ENCODE measurements at places on chromosomes 13 and 19.

GRCh38 chr19:52191951-52192350, 2.1 kb downstream of the PPP2R1A start:
- no peak for DNase-seq

GRCh38 chr13:43830497-43830881, 43.7 kb upstream of the ENOX1 start:
- no peak for DNase-seq

DNA sequence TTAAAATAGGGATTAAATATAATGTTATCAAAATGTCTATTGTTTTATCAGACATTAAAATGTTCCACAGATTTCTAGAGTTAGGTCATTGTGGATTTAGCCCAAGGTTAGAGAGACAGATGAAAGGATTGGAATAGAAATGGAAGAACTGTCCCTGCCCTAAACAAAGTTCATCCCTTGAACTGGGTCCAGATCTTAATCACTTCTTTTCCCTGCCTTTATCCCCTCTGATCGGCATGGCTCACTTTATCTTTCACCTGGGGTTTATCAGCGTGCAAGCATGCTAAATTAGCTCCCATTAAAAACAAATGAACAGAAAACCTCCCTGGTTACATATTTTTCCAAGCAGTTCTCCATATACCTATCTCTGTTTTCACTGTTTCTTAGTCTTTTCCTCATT, 23.4 kb upstream of the ARGLU1 start:
- DNase-seq: no peak

- DNase-seq: peak; percentile 36
Observed at GRCh38 chr19:4576016-4576933, 16.8 kb upstream of the SEMA6B start.

DNA sequence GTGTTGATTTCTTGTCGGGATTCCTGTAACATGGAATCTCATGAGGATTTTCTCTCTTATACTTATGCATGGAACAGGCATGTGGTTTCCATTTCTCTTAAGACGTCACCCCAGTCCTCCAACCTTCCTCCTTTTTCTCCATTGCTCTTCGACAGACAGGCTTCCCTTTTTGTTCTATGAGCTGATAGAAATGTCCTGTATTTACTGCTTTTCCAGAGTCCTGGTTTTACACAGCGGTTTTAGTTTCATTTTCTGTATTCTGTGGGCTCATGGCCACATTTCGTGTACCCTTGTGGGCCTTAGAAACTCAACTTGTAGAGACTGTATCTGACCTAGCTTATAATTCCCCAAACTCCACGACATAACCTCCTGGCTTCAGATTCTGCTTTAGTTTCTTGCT, 113.1 kb downstream of the PAN3 start:
- no peak for DNase-seq

DNA sequence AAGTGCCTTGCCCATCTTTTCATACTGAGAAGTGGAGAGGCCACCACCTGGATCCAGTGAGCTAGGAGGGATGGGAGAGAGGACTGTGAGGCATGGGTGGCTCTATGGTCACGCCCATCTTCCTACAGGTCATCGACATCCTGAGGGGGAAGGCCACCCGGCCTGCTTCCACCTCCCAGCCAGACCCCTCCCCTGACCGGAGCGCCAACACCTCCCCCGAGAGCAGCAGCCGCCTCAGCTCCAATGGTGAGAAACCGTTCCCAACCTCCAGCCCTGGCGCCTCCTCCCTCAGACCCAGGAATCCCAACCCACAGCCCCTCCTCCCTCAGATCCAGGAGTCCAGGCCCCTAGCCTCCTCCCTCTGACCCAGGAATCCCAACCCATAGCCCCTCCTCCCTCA, 10.1 kb downstream of the BCL3 start:
- DNase-seq: no peak

GRCh38 chr19:45130888-45131615, 29.7 kb downstream of the NKPD1 start:
- no peak for DNase-seq

DNA sequence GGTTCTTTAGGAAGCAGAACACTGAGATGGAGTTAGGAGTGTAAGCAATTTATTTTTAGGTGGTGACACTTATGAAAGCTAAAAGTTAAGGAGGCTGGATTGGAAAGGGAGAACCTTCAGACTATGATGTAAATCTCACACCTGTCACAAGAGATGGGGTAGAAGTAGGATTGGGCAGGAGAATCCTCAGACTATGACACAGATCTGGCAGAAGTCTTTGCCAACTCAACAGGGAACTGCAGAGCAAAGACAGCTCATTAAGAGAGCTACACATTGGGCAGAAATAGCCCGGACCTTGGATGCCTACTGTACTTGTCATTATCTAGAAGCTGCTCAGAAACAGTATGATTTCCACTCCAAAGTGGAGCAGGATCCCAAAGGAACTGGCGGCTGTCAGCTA, 134.4 kb downstream of the DNAJC15 start:
- no peak for DNase-seq

GRCh38 chr13:45926741-45927140, 75.2 kb upstream of the SIAH3 start:
- no peak for DNase-seq

DNA sequence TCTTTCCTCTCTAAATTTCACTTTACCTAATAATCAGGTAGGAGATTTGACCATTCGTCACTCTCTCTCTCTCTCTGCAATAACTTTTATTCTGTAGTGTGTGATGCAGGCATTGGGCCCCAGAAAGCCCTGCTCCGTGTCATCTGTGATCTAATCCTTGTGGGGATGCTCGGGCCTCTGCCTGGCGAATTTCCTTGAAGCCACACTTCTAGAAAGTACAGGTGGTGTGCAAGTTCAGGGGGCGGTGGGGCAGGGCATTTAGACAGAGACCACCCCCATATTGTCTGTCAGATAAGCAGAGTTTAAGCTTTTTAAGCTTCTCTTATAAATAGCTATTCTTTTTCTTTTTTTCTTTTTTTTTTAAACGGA, 53.4 kb upstream of the GPR12 start:
- no peak for DNase-seq

DNA sequence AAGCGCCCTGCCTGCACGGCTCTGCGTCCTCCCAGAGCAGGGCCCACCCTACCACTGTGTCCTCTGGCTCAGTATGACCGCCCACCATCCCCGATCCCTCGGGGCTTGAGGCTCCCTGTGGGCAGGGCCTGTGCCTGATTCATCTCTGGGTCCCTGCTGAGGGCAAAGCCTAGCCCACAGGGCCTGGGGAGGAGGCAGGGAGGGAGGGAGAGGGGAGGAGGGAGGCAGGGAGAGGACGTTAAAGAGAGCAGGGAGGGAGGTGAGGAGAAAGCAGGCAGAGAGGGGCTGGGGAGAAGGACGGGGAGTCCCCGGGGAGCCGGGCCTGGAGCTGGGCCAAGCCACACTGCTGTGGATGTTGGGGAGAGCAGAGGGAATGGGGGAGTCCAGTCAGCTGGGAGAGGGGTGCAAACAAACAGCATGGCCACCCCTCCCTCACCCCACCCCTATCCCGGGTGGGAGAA, 4.0 kb upstream of the ERFL start:
- no peak for DNase-seq

DNA sequence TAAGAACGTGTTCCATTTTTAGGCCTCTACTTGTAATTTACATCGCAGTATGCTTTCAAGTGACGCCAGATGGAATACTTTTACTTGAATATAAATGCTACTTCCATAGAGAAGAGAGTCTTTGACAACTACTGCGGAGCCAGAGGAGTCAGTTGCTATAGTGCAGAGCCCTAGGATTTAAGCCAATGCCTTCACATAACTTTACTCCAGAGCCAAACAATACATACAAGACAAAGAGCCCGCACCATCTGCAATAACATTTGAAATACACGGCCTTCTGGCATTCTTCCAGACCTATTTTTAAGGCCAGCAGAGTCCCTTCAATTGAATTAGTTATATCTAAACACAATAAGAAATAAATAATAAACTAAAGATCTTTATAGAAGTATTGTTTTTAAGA, 59.4 kb downstream of the XPO4 start:
- DNase-seq: no peak

GRCh38 chr13:30927595-30927994, 4.9 kb upstream of the TEX26 start:
- DNase-seq: no peak

DNA sequence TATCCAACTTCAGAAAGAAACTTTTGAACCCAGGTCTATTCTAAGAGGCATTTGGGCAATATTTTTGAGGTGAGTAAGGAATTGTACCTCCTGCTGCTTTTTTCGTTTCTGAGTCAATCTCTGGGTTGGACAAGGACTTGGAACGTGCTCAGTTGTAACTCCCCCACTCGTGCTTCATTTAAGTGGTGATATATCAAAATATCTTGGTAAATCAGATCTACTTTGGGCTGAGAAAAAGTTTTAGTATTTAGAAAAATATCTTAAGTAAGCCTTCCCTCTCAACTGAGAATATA, 728.9 kb downstream of the EFNB2 start:
- no peak for DNase-seq

- no peak for DNase-seq
Observed at GRCh38 chr13:110826861-110827672, 87.8 kb downstream of the ANKRD10 start.

GRCh38 chr13:33757713-33758112, 60.2 kb upstream of the RFC3 start:
- no peak for DNase-seq

GRCh38 chr19:16594681-16595091, 22.5 kb upstream of the SLC35E1 start:
- DNase-seq: peak; percentile 37

DNA sequence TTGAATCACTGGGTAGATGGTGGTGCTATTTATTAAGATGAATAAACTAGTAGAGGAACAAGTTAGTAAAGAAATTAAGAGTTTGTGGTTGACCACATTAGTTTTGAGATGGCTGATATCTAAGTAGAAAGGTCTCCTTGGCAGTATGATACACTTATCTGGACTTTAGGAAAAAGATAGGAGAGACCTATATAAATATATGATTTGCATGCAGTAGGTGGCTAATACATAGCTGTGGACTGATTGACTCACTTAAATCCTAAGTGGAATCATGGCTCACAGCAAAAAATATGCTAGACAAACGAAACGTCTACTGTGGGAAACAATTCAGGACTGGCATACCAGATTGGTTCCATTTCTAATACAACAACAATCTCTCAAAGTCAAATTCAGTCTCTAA, 92.0 kb downstream of the CAB39L start:
- no peak for DNase-seq

DNA sequence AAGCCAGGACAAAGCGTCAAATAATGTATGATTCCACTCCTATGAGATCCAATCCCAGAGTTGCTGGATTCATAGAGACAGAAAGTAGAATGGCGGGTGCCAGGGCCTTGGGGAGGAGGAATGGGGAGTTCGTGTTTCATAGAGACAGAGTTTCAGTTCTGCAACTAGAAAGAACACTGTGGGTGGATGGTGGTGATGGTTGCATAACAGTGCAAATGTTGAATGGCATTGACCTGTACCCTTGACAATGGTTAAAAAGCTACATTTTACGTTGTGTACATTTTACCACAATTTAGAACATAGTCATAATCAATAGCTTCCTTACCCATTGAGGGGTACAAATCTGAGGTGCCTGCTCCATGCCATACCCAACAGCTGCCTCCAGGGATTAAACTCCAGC, 33.4 kb downstream of the MBD3L2B start:
- DNase-seq: no peak

DNA sequence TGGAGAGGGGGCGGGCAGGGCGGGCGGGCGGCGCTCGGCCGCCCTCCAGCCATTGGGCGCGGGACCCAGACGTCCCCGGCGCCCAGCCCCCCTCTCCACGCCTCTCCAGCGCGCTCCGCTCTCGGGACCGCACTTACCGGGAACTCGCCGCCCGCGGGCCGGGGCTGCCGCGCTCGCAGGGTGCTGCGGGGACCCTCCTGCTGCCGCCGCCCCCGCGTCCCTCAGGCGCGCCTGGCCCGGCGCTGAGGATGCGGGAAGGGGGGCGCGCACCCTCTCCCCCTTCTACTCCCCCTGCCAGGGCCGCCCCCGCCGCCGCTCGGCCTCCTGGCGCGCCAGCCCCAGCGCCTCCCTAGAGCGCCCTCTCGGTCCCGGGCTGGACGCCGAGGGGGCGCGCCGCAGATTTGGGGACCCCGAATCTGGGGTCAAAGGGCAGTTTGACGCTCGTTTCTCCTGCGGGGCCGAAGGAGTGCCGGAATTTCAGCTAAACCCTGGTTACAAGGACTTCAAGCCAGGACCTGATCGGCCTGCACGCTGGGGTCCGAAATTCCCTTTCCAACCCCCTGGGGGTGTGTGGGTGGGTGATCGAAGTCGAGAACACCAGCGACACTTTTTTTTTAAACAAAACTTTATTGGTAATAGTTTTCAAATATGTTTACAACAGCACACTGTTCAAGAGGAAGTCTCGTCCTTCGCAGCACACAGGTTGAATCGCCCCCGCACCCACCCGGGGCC, 696 bp upstream of the SAMD1 start:
- DNase-seq: peak; percentile 47

- DNase-seq: no peak
Observed at GRCh38 chr13:30846311-30846710, 59.8 kb upstream of the MEDAG start.

DNA sequence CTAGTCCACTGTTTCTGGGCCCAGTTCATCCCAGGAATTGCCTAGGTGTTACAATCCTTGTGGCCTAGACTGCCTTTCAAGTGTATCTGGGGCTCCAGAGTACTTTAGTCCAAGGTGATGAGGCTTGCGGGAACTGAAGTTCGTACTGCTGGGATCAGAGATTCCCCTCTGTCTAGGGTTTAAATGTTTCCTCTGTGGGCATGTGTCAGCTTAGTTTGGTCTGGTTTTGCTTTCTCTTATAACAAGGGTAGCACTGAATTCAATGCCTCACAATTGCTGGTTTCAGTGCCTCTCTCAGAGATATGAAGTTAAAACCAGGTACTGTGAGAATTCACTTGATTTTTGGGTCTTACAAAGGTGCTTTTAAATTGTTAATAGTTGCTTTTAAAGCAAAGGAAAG, 30.8 kb downstream of the RGCC start:
- no peak for DNase-seq

GRCh38 chr13:65497265-65497664, 1732.9 kb downstream of the PCDH9 start:
- DNase-seq: no peak

DNA sequence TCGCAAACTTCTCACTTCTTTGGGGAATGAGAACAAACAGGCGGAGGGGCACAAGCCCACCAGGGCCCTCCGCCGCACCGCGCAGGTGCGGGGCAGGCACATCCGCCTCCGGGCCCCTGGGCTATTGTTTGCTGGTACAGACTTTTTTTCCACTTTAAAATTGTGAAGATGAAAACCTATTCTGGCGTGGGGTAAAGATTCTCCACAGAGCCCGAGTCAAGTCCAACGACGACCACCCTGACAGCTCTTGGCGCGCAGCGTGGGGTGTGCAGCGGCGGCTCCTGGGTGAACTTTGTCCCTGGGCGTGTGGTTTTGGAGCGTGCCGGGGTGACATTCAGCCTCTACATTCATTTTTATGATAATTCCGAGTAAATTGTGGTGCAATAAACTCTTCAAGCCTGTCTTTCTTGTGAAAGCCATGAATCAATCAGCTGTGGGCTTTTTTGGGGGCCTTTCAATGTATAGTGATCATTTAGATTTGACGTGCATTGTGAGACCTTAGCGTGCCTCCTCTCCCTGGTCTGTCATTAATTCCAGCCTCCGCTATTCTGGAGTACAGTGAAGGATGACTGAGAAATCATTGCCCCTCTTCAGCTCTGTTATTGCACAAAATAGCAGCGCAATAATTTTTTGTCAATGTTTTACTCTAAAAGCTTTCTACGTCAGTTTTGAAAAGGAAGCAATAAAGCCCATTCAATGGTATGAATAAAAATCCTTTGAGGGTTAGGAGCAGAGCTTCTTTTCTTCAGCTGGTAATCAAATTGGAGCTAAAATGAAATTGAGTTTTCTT, 90.0 kb downstream of the TEX29 start:
- DNase-seq: no peak
